ENCODE measurements at places on chromosomes 4 and X.

DNA sequence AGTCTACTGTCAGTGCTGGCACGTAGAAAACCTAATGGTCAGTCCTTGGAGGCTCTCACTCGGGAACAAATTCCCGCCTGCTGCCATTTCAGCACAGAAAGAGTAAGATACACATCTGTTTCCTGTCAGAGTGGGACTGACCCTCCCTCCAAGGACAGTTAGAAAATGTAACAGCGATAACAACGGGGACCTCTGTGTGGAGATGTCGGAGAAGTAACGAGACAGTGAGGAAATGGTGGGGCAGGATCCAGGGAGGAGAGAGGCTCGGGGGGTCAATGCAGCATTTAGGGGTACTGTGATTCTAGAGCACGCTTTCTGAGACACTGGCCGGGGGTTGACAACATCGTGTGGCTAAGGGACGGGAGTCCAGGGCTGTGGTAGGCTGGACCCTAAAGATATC, 36.0 kb upstream of the SORCS2 start:
- no peak for DNase-seq

DNA sequence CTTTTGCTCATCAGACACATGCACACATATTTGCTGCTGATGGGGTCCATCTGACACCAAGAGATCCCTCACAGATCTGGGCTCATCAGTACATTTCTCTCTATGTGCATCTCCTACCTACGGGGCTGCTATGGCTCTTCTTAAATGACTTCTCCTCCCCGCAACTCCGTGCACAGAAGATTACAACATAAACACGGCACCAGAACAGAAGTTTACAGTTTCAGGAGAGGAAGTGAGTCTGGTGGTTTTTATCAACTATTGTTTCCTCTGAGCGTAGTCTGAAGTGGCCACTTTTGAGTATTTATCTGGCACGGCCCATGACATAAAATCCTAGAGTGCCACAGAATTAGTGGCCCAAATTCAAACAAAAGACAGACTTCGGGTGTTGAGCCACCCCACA, 263.8 kb downstream of the PRDM5 start:
- no peak for DNase-seq

GRCh38 chr4:910366-911091, 21.6 kb downstream of the GAK start:
- no peak for DNase-seq

DNA sequence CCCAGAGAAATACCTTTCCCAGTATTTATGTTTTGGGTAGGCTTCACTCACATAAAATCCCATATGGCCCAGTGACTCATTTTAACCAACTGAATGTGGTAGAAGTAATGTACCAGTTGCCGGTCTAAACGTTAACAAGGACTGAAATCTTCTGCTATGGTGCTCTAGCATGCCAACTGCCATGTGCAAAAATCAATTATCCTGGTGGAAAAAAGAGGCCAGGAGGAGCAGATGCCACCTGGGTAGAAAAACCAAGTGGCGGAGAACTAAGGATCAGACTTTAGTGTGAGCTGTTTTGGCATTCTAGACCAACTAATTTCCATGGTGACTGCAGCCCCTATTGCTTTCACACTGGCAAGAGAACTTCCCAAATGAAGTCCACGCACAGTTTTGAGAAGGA, 1660.7 kb upstream of the ADGRL3 start:
- DNase-seq, result no peak

GRCh38 chr4:146550161-146550560, 28.4 kb upstream of the SLC10A7 start:
- no peak for DNase-seq

- no peak for DNase-seq
These were observed 557.7 kb downstream of the RAB28 start for GRCh38 chr4:12926189-12927066.

Measured in stimulated activated CD4-positive, alpha-beta T cell treated with anti-CD3 and anti-CD28 coated beads, Interleukin-15, amount 100 ng/mL, for 1 hour (primary cell).